ENCODE measurements at places on chromosomes 6 and 20.

GRCh38 chr6:47355496-47355895, 45.8 kb upstream of the TNFRSF21 start:
- DNase-seq: no peak

DNA sequence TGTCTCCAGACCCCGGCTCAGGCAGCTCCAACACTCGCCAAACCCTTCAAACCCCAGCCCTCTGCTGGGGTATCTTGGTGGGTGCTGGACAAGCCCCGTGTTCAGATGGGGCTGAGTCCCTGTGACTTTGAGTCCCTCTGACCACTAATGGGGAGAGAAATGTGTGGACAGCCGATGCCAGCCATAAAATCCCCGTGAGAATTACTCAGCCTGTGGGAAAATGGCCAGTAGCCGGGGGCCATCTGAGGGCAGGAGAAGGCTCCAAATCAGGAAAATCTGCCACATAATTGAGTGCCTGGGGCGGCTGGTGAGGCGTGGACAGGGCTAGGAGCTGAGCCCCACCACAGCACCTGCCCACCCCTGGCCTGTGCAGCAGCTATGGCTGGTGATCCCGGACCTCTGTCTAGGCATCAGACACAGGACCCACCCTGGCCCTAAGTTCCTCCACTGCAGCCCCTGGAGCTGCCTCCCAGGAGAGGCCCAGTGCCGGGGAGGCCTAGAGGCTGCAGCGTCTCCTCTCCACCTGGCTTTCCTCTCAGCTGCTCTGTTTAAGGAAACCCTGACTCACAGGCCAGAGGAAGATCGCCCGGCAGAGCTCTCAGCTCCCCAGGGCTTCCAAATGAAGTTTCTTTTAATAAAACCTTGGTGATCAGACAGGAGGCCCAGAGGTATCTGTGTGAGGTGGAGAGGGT, 53.7 kb upstream of the SLCO4A1 start:
- no peak for DNase-seq

DNA sequence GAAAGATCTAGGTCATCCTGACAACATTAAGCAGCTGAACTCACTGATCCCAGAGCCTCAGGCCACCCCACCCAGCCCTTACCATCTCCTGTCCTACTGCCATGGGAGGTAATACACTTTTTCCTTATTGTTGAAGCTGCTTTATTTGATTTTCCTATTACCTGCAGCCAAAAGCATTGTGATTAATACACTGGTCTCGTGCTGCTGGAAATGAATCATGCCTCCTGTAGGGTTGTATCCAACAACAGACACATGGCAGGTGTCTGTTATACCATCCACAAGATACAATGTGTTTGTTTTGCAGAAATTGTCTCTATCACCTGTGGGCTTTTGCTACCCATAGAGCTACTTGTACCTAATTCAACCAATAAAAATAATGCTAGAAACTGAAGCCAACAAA, 34.2 kb downstream of the MYLIP start:
- no peak for DNase-seq

- peak; percentile 27 for DNase-seq
These were observed at the start of gene SLA2 for GRCh38 chr20:36645998-36646397. SLA2 (minus strand) TSS chr20:36646196; CDS start chr20:36641335, 4,861 bp downstream.

DNA sequence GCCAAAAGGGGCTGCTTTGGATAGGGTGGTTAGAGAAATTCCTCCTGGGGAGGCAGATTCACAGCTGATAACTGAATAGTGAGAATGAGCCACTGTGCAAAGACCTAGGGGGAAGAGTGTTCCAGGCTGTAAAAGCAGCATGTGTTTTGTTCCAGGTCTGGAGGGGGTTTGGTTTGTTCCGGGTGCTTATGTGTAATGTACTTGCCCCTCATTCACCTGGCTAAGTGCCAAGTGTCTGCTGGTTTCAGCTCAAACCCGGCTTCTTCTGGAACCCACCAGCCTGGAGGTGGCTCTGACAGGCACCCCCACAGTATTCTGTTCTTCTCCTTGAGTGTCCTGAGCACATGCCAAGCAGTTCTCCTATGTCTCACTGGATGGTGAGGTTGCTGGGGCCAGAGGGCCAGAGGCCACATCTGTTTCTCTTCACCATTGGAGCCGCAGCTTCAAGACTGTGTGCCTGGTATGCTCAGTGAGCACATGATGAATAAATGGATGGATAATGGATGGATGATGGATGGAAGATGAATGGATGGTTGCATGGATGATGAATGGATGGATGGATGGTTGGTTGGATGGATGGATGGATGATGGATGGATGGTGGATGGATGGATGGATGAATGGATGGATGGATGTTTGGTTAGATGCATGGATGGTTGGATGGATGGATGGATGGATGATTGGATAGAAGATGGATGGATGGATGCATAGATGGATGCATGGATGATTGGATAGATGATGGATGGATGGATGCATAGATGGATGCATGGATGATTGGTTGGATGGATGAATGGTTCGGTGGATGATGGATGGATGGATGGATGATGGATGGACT, 227.6 kb downstream of the BMP7 start:
- DNase-seq: no peak

- peak; percentile 26 for DNase-seq
These were observed 259.0 kb downstream of the FOXC1 start for GRCh38 chr6:1868561-1869261.

GRCh38 chr6:40992746-40993145, 46.3 kb downstream of the UNC5CL start:
- no peak for DNase-seq

DNA sequence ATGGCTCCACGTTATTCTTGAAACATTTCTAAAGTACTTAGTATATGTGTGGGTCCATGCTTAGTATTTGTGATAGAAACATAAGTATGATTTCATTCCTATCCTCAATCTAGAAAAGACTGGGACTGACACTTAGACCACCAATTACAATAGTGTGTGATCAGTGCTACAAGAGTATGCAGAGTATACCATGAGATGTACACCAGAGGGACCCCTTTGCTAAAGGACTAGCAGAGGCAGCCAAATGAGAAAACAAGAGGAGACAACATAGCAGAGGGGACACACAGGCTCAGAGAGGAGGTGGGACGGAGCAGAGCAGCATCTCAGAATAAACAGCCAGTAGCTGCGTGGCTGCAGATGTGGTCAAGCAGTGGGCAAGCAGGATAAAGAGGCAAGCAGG, 21.0 kb downstream of the RMND1 start:
- DNase-seq: no peak

DNA sequence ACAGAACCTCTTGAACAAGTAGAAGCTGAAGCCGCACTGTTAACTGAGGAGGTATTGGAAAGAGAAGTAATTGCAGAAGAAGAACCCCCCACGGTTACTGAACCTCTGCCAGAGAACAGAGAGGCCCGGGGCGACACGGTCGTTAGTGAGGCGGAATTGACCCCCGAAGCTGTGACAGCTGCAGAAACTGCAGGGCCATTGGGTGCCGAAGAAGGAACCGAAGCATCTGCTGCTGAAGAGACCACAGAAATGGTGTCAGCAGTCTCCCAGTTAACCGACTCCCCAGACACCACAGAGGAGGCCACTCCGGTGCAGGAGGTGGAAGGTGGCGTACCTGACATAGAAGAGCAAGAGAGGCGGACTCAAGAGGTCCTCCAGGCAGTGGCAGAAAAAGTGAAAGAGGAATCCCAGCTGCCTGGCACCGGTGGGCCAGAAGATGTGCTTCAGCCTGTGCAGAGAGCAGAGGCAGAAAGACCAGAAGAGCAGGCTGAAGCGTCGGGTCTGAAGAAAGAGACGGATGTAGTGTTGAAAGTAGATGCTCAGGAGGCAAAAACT, 40.1 kb downstream of the ZBTB2 start:
- DNase-seq: no peak

GRCh38 chr6:119677384-119677783, 327.8 kb upstream of the MAN1A1 start:
- no peak for DNase-seq

DNA sequence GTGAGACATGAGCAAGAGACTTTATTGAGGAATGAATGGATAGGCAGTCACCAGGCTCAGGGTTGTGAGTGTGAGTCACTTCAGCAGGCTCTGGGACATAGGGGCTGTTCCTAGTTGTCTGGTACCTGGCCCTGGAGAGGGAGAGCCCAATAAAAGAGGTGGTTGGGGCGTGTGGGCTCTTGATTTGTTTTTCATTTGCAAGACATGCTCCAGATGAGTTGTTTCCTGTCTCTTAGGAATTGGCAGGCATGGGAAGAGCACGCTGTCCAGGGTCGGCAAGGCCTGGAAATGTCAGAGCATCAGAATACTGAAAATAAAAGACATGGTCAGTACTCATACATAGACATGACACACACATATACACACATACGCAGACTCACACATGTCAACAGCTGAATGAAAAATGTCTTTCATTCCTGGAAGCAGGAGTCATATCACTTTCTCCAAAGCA, 166.3 kb upstream of the SULF2 start:
- no peak for DNase-seq

- DNase-seq: no peak
These were observed 3.1 kb downstream of the DNAAF9 start for GRCh38 chr20:3404402-3404801.

DNA sequence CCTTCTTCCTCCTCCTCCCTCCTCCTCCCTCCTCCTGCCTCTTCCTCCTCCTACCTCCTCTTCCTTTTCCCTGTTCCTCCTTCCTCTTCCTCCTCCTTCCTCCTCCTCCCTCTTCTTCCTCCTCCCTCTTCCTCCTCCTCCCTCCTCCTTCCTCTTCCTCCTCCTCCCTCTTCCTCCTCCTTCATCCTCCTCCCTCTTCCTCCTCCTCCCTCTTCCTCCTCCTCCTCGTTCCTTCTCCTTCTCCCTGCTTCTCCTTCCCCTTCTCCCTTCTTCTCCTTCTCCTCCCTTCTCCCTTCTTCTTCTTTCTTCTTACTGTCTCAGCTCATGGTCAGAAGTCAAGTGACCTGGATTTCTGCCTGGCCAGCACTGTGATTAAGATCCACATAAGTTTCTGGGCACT, 7.7 kb downstream of the MAS1 start:
- DNase-seq: no peak

- DNase-seq: no peak
These were observed 111.2 kb downstream of the CDK19 start for GRCh38 chr6:110703906-110704594.

GRCh38 chr6:147156799-147157382, 47.3 kb upstream of the STXBP5 start:
- no peak for DNase-seq

DNA sequence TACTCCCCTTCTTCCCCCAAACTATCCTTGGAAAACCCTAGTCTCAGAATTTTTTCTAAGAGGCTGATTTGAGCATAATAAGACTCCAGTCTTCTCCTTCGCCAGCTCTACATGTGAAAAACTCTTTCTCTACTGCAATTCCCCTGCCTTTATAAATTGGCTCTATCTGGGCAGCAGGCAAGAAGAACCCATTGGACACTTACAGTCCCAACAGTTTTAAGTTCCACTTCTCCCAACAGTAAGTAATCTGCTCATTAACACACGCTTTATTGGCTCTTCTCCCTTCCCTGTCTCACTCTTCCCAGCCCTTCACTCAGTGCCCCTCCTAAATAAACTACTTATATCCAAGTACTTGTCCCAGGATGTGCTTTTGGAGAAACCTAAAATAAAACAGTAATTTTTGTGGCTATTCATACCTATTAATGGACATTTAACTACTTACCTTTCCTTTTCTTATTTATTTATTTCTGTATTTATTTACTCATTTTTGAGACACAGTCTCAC, 11.1 kb upstream of the DDR1 start:
- no peak for DNase-seq

DNA sequence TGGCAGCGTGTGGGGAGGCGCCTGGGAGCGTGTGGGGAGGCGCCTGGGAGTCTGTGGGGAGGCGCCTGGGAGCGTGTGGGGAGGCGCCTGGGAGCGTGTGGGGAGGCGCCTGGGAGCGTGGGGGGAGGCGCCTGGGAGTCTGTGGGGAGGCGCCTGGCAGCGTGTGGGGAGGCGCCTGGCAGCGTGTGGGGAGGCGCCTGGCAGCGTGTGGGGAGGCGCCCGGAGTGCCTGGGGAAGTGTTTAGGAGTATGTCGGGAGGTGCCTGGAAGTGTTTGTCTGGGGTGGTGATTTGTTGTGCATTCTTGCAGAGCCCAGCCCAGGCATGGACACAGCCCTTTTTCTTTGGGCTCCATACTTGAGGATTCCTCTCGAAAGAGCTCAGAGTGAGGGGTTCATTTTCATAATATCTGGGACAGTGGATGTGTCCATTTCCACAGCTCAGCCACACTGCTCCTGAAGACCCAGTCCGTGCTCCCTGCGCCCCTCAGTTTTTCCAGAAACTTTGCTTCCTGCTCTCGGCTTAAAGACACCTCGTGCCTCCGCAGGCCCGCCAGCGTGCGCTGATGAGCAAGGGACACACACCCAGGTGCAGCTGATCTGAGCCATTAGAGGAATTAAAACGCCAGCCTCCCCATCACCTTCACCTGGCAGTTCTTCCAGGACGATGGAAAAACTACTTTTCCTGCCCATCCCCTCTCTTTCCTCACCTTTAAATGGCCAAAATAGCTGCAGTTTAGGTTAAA, 172.2 kb upstream of the THBS2 start:
- no peak for DNase-seq

DNA sequence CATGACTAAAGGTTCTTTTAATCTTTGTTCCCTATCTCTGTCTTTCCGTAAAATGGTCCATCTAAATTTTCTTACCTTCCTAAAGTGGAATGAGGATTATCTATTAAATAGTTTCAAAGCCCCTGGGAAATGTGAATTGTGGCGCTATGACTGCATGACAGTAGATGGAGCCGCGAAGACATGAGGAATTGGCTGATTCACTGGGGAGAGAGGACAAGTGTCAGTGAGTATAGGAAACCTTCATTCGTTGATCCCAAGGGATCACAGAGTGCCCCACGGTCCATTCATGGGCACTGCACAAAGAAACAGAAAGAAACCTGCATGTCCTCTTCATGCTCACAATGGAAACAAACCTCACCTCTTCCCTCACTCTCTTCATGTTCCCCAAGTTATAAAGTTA, 479.3 kb upstream of the BTBD3 start:
- DNase-seq: no peak

DNA sequence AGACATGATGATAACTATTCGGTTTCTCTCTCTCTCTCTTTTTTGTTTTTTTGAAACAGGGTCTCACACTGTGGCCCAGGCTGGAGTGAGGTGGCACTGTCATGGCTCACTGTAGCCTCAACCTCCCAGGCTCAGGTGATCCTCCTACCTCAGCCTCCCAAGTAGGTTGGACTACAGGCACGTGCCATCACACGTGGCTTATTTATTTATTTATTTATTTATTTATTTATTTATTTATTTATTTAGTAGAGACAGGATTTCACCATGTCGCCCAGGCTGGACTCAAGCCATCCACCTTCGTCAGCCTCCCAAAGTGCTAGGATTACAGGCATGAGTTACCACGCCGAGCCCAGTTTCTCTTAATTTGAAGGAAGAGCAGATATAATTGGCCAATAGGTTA, 427.9 kb upstream of the JAG1 start:
- DNase-seq: no peak
